ENCODE measurements at places on chromosomes 6 and 20. TPM values are rescaled to one million over a fixed set of nuclear protein-coding genes. Genes with fewer than 3 reads are reported as not detected.

- H3K36me3 ChIP-seq, result no peaks in the 10 kb centered on the region
- DNase-seq, result no peak
- H3K4me1 ChIP-seq, result no peaks in the 10 kb centered on the region
- H3K27me3 ChIP-seq, result no peaks in the 10 kb centered on the region
- no peak overlapping the region for H3K27ac ChIP-seq
- no peak overlapping the region for H3K4me3 ChIP-seq
Measured at GRCh38 chr6:145540741-145541140, 194.6 kb downstream of the EPM2A start.

CAPN11 gene
- 1.2 TPM for total RNA-seq

PDE10A gene
- total RNA-seq, result 27.8 TPM

GRCh38 chr6:113596387-113597230 is 260.5 kb upstream of the MARCKS start:
- H3K27me3 ChIP-seq, result no peaks in the 10 kb centered on the region
- H3K4me1 ChIP-seq, result no peaks in the 10 kb centered on the region
- no peak for DNase-seq
- no peaks in the 10 kb centered on the region for H3K36me3 ChIP-seq

HTR1E gene
- total RNA-seq, result not detected

COL11A2 gene
- 0.57 TPM for total RNA-seq

DNA sequence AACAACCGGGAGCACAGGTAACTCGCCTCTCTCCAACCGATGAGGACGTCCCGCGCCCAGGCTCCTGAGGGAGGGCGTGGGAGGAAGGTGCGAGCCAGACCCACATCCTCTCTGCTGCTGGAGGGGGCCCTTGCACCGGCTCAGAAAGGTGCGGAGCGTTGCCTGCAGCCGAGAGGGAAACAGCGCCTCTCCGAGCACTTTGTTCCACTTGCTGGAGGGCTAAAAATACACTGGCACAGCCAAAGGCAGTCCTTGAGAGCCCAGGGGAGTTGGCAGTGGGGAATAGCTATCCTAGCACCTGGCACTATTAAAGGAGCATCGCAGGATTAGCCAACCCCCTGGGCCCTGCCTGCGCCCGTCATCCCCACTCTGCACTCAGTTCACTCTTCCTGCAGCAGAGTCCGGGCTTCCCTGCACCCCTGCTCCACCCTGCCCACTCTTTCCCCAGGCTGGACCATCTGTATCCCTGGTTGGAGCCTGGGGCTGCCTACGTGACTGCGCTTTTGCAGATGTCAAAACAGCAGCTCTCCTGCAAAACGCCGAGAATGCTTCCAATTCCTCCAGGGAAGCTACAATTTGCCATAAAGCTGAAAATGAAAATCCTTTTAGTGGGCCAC is 108.9 kb downstream of the SNX5 start:
- no peaks in the 10 kb centered on the region for H3K36me3 ChIP-seq
- H3K4me1 ChIP-seq, result peaks cover 4% of the 10 kb centered on the region
- no peak for DNase-seq
- no peak overlapping the region for H3K27ac ChIP-seq

LY6G6F gene
- not detected for total RNA-seq

PGC gene
- total RNA-seq, result 0.18 TPM

DNA sequence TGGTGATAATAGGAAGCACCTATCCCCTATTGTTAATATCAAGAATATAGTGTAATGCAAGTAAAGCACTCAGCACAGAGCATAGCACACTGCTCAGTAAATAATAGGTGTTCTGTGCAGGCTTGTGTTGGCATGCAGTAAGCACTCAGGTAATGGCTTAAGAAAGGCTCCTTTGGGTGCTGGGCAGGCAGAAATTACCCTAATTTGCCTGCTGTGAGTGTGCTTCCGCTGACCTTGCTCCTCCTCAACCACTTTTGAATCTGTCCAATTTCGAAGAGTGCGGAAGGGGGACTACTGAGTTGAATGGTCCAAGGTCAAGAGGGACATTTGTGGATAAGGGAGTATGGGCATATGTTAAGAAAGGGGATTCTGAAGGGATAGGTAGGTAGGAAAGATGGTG is 15.4 kb downstream of the SRSF3 start:
- peaks cover 32% of the 10 kb centered on the region for H3K4me1 ChIP-seq
- H3K4me3 ChIP-seq, result no peak overlapping the region
- no peak for DNase-seq
- H3K36me3 ChIP-seq, result peaks cover 14% of the 10 kb centered on the region

GRCh38 chr6:10305790-10306415 is 109.0 kb downstream of the TFAP2A start:
- H3K27me3 ChIP-seq, result no peaks in the 10 kb centered on the region
- H3K27ac ChIP-seq, result no peak overlapping the region
- peaks cover 22% of the 10 kb centered on the region for H3K4me1 ChIP-seq
- no peaks in the 10 kb centered on the region for H3K36me3 ChIP-seq

- H3K27me3 ChIP-seq, result peaks cover 7% of the 10 kb centered on the region
- no peaks in the 10 kb centered on the region for H3K36me3 ChIP-seq
- DNase-seq, result no peak
- no peak overlapping the region for H3K4me3 ChIP-seq
- peaks cover 6% of the 10 kb centered on the region for H3K4me1 ChIP-seq
Measured at GRCh38 chr6:117444600-117444999, 18.9 kb upstream of the ROS1 start.

DNA sequence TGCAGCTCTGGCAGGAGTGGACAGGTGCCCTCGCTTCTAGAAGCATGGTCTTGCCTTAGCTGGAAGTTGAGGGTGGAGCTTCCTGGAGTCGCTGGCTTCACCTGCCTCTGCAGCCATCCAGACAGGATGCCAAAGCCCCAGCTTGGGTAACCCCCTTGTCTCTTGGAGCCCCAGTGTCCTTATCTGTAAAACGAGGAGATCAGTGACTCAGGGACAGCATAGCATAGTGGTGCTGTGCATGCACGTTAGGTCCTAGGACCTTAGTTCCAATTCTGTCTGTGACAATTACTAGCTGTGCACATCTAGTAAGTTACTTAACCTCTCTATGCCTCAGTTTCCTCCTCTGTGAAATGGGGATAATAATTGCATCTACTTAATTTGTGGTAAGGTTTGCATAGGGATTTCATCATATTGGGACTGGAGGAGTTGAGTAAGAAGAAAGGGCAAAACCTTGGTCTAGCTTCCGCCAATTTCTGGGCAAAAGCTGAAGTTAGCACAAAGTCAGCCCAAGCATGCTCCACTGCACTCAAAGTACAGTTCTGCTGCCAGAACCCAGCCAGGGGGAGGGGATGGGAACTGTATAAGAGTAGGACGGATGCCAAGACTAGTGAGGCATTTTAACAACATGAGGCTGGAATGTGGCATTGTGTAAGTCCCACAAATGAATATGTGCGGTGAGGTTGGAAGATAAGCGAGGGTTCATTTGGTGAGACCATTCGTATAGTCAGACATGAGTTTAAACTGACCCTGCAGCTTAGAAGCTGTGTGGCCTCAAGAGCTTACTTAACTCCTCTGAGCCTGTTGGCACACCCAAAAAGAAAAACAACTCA is 24.5 kb downstream of the TOX2 start:
- peaks cover 81% of the 10 kb centered on the region for H3K4me1 ChIP-seq
- no peaks in the 10 kb centered on the region for H3K27me3 ChIP-seq
- H3K36me3 ChIP-seq, result no peaks in the 10 kb centered on the region

LSM14B gene
- total RNA-seq, result 52.2 TPM

DEFB132 gene
- 0.10 TPM for total RNA-seq

KIF6 gene
- not detected for total RNA-seq

DLK2 gene
- 19.1 TPM for total RNA-seq

- H3K27ac ChIP-seq, result no peak overlapping the region
- H3K4me1 ChIP-seq, result peaks cover 5% of the 10 kb centered on the region
- H3K4me3 ChIP-seq, result no peak overlapping the region
- no peaks in the 10 kb centered on the region for H3K27me3 ChIP-seq
Measured at GRCh38 chr6:137223370-137224131, 4.4 kb upstream of the IFNGR1 start.

MAP7 gene
- total RNA-seq, result 1.8 TPM

DNA sequence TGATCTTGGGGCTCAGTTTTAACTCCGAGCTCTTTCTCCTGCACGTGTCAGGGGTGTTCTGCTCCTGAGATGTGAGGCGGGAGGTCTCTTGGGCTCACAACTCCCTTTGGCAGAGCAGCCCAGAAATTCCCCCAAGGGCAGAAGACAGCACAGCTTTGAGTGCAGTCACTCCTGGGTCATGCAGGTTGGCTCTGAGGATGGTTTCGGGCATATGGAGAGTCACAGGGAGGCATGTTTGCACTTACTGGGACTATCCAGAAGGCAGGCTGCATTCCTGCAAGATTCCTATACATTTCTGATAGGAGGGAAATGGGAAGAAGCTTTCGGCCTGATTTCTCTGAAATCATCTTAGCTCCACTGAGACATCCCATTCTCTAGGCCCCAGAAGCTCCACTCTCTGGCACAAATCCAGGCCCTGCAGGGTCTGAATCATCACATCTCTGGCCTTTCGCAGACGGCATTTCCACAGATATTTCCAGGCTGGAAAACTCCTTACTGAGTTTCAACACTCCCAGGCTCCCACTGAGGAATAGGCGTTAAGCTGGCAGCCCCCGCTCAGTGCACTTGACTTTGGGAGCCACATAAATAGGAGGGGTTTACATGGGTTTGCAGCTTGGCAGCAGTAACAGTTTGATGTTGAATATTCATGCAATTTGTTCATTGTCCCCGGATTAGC is 39.7 kb downstream of the AGPAT4 start:
- no peak overlapping the region for H3K27ac ChIP-seq
- no peaks in the 10 kb centered on the region for H3K27me3 ChIP-seq
- H3K4me3 ChIP-seq, result no peak overlapping the region

DNA sequence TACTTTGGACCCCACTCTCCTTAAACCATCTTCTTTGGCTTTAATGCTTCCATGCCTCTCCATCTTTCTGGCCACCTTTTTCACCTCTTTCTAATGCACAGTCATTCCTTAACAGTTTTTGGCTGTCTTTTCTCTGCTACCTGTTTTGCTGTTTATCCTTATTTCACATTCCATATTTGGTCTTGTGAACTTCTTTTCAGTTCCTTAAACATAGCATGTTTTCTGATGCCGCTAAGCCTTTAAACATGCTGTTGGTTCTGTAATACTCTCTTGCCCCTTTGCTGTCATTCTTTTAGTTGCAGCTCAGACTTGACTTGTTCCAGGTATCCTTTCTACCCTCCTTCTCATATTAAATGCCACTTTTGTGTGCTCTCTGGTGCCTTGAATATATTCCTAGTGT is 35.8 kb downstream of the TOP1 start:
- H3K4me1 ChIP-seq, result no peaks in the 10 kb centered on the region
- no peak overlapping the region for H3K4me3 ChIP-seq
- no peak for DNase-seq
- peaks cover 7% of the 10 kb centered on the region for H3K36me3 ChIP-seq
- no peaks in the 10 kb centered on the region for H3K27me3 ChIP-seq

GRCh38 chr20:43799741-43800140 is 72.9 kb upstream of the GTSF1L start:
- H3K27ac ChIP-seq, result no peak overlapping the region
- no peaks in the 10 kb centered on the region for H3K4me1 ChIP-seq
- no peaks in the 10 kb centered on the region for H3K27me3 ChIP-seq
- H3K4me3 ChIP-seq, result no peak overlapping the region

DNA sequence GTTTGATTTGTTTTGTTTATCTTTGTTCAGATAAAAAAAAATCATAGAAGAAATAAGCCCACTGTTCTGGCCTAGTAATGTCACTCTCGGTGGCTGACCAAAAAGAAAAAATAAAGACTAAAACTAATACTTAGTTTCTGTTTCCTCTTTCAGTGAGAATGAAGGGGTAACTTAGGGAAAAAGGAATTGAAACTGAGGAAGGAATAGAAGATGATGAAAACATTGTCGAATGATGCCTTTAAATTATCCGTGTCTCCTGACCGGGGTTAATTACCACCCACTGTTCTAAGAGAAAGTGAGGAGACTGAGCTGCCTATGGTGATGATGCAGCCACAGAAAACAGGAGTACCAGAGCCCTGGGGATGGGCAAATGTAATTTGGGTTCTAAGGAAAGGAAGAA is 73.1 kb downstream of the PTCHD4 start:
- no peaks in the 10 kb centered on the region for H3K4me1 ChIP-seq
- H3K36me3 ChIP-seq, result no peaks in the 10 kb centered on the region
- no peaks in the 10 kb centered on the region for H3K27me3 ChIP-seq
- H3K4me3 ChIP-seq, result no peak overlapping the region
- H3K27ac ChIP-seq, result no peak overlapping the region

GRCh38 chr6:2237001-2237400 is 8.4 kb downstream of the GMDS start:
- H3K4me1 ChIP-seq, result no peaks in the 10 kb centered on the region
- peak; percentile 51 for DNase-seq
- H3K27me3 ChIP-seq, result no peaks in the 10 kb centered on the region
- no peak overlapping the region for H3K4me3 ChIP-seq
- H3K36me3 ChIP-seq, result no peaks in the 10 kb centered on the region
- no peak overlapping the region for H3K27ac ChIP-seq

- DNase-seq, result no peak
- H3K27me3 ChIP-seq, result no peaks in the 10 kb centered on the region
- peaks cover 22% of the 10 kb centered on the region for H3K4me1 ChIP-seq
- H3K4me3 ChIP-seq, result peak overlapping the region; percentile 73
- peaks cover 6% of the 10 kb centered on the region for H3K36me3 ChIP-seq
- H3K27ac ChIP-seq, result peak overlapping the region; percentile 89
Measured at GRCh38 chr20:22582964-22583772, 1.2 kb downstream of the FOXA2 start.

- no peak overlapping the region for H3K4me3 ChIP-seq
- no peak for DNase-seq
- no peaks in the 10 kb centered on the region for H3K4me1 ChIP-seq
- H3K27ac ChIP-seq, result no peak overlapping the region
- H3K36me3 ChIP-seq, result no peaks in the 10 kb centered on the region
- H3K27me3 ChIP-seq, result peaks cover 9% of the 10 kb centered on the region
Measured at GRCh38 chr6:35765739-35766138, 10.7 kb upstream of the CLPSL2 start.

KCNQ2 gene
- total RNA-seq, result 19.4 TPM

GRCh38 chr6:132780770-132781371 is 17.6 kb downstream of the SLC18B1 start:
- no peaks in the 10 kb centered on the region for H3K4me1 ChIP-seq
- H3K27ac ChIP-seq, result no peak overlapping the region
- H3K36me3 ChIP-seq, result no peaks in the 10 kb centered on the region

GRCh38 chr6:112409311-112409710 is 62.2 kb downstream of the RFPL4B start:
- H3K4me3 ChIP-seq, result no peak overlapping the region
- H3K4me1 ChIP-seq, result no peaks in the 10 kb centered on the region
- H3K36me3 ChIP-seq, result no peaks in the 10 kb centered on the region
- DNase-seq, result no peak

FAM184A gene
- total RNA-seq, result 8.7 TPM

UNC5CL gene
- total RNA-seq, result 0.36 TPM

GRCh38 chr6:84349542-84349941 is 122.1 kb upstream of the CEP162 start:
- no peak for DNase-seq
- no peaks in the 10 kb centered on the region for H3K27me3 ChIP-seq
- H3K27ac ChIP-seq, result no peak overlapping the region
- no peaks in the 10 kb centered on the region for H3K36me3 ChIP-seq

SLC22A2 gene
- total RNA-seq, result not detected

FILIP1 gene
- 0.26 TPM for total RNA-seq

SDCBP2 gene
- total RNA-seq, result 1.8 TPM

GRCh38 chr6:157163434-157164159 is 159.7 kb downstream of the TMEM242 start:
- no peak overlapping the region for H3K27ac ChIP-seq
- no peak for DNase-seq
- H3K4me1 ChIP-seq, result no peaks in the 10 kb centered on the region
- H3K36me3 ChIP-seq, result peaks cover 2% of the 10 kb centered on the region
- H3K27me3 ChIP-seq, result no peaks in the 10 kb centered on the region
- H3K4me3 ChIP-seq, result no peak overlapping the region

Measured in Panc1 (cell line).